HL-60 (cell line): ENCODE measurements at places on chromosomes 2 and 18.

GRCh38 chr2:24903161-24904103 lies 16.6 kb downstream of the ADCY3 start:
- DNase-seq = no peak

GRCh38 chr2:29744976-29745375 lies 176.4 kb downstream of the ALK start:
- DNase-seq = no peak

GRCh38 chr2:23769364-23769763 lies 157.6 kb downstream of the ATAD2B start:
- no peak for DNase-seq

DNA sequence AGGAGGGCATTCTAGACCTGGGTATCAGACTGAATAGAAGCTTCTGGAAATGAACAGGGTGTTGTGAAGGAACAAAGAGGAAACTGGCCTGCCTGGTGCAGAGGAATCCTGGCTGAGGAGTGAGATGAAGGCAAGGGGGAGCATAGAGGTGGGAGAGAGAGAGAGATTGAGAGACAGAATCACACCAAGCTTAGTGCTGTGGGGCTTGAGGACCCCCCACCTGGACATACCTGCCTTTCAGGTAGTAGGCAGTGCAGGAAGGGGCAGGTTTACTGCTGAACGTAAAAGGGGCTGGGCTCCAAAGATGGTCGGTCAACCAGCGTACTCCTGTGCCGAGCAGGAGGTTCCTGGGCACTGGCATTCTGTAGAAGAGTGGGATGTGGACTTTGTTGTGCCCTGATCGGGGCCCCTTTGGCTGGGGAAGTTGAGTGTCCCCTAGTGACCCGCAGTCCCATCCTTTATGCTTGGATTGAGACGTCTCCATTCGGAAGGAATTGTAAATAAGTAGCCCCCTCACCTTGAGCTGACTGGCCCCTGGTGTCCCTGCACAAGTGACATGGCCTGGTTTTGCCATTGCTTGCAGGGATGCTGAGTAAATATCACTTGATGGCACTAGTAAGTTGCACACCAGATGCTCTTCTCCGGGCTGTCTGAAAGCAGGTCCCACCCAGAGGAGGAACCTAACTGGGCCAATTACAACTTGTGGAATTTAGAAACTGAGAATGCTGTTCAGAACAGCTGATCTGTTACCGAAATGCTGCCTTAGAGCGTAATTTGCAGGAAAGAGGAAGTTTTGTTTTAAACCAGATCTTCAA lies 1.4 kb downstream of the UBE2F start:
- DNase-seq = peak; percentile 47

DNA sequence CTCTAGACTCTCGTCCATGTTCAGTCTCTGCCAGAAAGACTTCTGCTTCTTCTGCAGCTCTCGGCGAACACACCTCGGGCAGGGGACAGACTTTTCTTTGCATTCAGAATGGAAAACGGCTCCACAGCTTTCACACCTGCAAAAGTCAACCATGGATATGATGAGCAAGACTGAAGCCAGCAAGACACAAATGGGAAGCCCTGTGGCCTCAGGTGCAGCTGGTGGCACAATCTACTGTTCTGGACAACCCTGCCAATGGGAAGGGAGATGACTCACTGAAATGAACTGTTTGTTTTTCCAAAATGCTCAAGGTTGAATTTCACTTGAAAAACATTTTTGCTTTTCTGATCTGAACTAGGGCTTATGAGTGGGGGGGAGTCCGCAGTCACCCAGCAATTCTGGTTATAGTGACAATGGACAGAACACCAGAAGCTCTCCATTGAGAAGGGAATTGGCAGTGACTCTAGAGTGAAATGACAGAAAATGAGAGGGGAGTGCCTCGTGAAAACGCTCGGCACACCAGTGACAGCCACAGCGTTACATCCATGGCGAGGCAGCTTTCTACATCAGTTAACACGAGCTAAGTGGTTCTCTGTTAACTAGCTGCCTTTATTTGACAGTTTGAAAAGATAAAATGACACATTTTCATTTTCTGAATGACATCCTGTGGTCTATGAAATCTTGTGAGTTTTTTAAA lies 58.8 kb upstream of the FZD5 start:
- DNase-seq = no peak

GRCh38 chr2:95316466-95317122 lies 19.4 kb downstream of the KCNIP3 start:
- DNase-seq = peak; percentile 20
